AG09309 (cell line): ENCODE measurements at places on chromosomes 6 and 20.

- DNase-seq: no peak
Measured at GRCh38 chr20:916825-917224, 691 bp upstream of the ANGPT4 start.

GRCh38 chr6:21712213-21712612, 118.7 kb downstream of the SOX4 start:
- DNase-seq: no peak

DNA sequence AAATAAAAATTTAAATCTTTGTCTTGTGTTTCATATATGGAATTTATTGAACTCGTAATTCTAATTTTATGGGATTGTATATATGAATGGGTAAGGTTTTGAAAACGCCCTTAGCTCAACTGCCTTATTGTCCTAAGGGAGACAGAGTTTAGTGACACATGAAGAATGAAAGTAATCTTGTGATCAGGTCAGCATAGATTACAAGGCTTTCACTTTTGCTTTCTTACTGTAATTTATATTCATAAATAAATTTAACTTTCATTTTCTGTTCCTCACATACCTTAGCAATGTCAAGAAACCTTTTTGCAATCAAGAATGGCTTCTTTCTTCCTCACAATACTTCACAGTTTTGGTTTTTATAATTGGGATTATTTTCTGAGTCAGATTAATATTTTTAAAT, 14.4 kb downstream of the KPNA5 start:
- DNase-seq: no peak

GRCh38 chr20:19018881-19019280, 193.6 kb upstream of the SLC24A3 start:
- no peak for DNase-seq

DNA sequence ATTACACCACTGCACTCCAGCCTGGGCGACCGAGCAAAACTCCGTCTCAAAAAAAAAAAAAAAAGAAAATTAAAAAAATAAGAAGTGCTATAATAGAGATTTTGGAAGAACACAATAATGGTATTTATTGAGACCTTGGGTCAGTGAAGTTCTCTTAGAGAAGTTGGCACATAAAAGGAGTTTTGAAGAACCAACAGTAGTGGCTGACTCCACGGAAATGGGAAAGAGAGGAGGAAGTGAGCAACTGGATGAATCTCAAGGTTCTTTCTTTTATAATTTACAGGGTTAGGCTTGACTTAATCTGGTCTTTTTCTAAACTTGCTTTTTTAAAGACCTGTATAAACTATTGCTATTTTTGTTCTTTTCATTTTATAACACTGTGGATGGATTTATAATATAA, 52.8 kb downstream of the TOMM6 start:
- no peak for DNase-seq

GRCh38 chr6:54860739-54861138, 14.2 kb downstream of the FAM83B start:
- DNase-seq: no peak

GRCh38 chr6:84926189-84927155, 162.1 kb upstream of the TBX18 start:
- no peak for DNase-seq

- DNase-seq: no peak
Measured at GRCh38 chr6:98942263-98942803, 5.4 kb downstream of the FBXL4 start.

GRCh38 chr6:150395388-150396009, 26.7 kb downstream of the IYD start:
- DNase-seq: no peak

- no peak for DNase-seq
Measured at GRCh38 chr20:55213653-55214052, 738.3 kb downstream of the DOK5 start.

DNA sequence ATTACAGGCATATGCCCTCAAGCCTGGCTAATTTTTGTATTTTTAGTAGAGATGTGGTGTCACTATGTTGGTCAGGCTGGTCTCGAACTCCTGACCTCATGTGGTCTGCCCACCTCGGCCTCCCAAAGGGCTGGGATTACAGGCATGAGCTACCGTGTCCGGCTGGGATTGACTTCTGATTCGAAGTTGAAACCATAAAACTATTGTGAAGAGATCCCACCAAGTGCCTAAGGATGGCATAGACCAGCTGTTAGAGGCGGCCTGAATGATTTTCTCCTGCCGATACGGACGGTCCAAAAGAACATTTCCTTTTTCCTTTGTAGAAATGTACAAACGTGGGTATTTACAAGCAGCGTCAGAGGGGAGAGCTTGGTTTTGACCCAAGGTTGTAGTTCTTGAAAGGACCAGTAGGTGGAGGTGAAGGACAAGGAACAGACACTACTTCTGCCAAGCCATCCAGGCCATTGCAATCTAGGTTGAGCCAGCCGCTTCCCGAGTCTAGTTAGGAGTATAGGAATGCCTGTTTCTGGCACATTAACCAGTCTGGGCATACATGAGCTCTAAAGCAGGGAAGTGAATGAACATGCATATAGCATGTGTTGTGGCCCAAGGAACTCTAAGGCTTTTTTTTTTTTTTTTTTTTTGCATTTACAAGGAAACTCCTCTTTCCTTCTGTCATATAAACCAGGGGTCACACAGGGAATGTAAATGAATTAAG, 29.0 kb downstream of the MOCS3 start:
- DNase-seq: peak; percentile 69

DNA sequence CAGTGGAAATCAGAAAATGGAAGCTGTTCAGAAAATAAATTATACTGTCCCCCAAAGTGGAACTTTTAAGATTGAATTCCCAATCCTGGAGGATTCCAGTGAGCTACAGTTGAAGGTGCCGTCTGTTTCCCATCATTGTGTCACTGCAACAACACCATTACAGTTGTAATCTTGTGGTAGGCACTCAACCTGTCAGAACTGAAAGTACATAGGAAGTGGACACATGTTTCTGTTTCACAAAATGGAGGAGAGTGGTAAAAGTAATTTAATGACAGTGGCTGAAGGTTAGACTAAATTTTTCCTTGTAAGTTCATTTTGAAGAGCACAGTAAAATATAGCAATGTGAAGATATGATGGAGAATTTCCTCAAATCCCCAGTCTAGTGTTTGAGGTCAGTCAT, 70.0 kb downstream of the CD109 start:
- DNase-seq: no peak

DNA sequence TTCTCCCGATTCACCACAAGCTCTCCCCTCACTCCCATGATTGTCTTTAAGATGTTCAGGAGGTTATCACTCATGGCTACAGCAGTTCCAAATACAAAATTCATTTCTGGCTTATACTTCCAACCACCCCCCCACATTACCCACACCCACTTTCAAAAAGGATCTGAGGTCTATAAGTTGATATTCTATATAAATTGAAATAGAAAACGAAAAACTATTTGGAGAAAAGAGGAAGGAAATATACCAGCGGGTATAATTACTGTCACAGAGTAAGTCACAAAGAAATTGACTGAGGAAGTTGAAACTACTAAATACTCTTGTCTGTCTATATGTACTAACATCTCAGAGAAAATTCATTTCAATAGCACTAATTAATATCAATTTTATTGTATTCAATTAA, 112.7 kb upstream of the TNFAIP3 start:
- no peak for DNase-seq

DNA sequence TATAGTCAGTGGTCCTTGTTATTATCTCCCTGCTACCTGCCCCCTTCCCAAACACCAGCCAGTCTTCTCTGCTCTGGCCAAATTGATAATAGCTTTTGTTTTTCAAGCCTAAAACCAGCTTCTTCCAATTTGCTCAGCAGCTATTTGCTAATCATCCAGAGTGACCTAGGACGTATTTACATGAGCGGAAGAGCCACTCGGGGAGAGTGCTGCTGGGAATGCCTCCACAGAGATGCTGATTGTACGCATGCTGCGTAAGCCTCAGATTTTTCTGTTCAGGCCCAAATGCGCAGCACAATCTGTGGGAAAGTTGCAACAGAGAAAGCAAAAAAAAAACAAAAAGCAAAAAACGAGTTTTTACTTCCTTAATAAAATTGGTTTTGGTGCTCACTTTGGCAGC, 24.4 kb upstream of the ID1 start:
- DNase-seq: no peak

DNA sequence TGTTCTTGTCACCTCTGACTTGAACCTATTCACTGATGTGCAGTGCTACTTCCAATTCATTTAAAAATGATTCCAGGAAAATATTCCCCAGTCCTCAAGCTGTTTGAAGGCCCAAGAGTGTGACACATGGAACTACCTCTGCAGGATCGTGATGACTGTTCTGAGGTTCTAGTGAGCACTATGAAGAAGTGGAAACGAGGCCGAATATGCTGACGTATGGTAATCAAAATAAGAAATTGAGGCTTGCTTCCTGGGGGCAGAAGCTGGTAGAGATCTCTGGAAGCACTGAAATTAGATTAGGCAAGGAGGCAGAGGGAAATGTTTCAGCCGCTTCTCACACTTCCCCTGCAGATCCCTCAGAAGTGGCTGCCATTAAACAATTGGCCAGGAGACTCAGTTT, 15.7 kb downstream of the TMEM242 start:
- no peak for DNase-seq

DNA sequence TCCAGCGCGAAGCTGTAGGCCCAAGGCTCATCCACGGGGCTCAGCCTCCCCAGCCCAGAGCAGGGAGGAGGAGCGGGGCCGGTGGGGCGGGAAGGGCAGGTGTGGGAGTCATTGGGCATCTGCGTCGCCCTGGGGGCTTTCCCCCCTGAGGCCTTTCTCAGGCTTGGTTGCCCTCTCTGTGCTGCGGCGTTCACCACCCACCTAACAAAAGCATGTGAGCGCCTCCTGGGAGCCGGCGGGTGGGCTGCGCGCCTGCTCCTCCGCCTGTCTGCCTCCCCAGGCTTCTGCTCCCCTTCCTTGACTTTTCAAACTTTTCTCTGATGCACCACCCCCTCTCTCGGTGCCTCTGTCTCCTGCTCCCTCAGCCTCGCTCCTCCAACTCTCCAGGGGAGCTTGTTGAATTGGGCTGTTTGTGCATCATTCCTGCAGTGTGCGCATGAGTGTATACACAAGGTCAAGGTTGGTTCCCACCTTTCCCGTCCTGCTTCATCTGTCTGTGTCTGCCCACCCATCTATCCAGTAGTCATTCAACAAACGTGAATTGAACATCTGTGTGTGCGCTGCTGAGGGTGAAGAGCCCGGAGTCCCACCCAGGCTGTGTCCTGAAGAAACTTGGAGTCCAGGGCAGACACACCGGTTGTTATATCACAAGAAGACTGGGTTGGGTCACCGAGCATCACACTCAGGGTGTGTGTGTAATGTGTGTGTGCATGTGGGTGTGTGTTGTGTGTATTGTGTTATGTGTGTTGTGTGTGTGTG, 82.4 kb upstream of the NNAT start:
- no peak for DNase-seq

DNA sequence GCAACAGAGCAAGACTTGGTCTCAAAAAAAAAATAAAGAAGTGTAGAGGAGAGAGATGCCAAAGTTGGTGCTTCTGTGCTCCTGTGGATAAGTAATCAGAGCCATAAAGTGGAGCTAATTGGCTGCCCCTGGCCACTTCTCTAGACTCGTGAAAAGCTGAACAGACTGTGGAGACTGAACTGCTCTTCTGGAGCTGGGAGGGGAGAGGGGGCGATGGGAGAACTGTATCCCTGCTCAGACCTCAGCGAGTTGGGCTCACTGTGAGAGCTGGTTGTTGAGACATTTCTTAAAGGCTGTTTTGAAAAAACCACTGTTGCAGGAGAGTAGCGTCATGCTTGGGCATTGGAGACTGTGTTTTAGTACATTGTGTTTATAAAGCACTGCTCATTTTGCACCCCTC, 125.7 kb downstream of the TCP11 start:
- no peak for DNase-seq

- no peak for DNase-seq
Measured at GRCh38 chr6:73262671-73263569, at the start of gene KHDC1. KHDC1 (minus strand) TSS chr6:73263196; CDS start chr6:73242517, 20,679 bp downstream.

DNA sequence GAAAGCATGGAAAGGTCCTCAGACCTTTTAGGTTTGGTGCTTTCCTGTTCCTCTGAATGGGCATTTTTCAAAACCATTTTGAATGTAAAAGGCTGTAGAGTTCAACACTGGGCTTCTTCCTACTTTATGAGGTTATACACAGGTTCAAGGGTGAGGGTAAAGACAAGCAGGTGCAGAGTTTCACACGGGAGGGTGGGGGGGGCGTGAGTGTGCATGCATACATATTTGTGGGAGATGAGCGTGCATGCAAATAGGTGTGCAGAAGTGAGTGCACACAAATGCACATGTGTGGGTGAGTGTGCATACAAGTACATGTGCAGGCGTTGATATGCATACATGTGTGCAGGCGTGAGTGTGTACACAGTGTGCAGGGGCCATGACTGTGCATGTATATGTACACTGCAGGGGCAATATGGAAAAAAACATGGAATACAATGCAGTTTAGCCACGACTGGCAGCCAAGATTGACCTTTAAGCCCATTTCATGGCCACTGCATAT, 183.1 kb downstream of the GMPR start:
- DNase-seq: no peak

GRCh38 chr6:20029979-20030378, 182.3 kb downstream of the MBOAT1 start:
- DNase-seq: no peak

DNA sequence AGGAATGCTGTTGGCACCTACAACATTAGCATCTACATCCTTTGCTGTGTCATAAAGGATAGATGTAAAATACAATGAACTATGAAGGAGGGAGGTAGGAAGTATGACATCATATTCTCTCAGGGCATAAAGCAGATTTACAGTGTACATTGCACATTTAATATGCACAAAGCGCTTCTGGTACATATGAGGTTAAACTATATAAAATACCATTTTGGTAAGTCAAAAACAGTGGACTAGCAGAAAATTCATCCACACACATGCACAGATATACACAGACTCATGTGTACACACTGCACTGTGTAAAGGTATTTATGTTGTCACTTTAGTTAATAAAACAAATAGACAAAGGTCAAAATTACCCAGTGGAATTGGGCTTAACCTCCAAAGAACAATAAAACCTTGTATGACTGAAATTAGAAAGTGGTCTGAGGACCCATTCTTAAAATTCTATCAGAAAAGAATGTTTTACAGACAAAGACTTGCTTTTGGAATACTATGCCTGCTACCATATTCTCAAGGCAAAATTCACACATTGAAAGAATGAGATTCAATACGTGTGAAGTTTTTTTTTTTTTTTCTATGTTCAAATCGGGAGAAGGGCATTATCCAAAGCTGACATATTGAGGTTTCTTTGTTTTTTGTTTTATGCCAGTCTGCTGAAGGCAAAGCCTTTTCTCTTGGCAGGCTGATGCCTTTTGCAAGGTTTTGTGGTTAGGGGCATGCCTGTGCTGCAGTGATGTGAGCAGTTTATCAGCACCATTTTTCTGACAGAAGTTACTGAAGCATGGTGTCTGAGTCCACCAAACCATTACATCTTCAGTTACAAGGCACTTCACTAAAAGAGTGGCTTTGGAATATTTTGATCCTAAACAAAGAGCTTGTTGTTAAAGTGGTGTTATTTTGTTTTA, 199.0 kb downstream of the PLCB1 start:
- no peak for DNase-seq

GRCh38 chr6:357261-357790, 34.2 kb upstream of the IRF4 start:
- DNase-seq: no peak
